ENCODE measurements at places on chromosomes 7 and 10. TPM values are rescaled to one million over a fixed set of nuclear protein-coding genes. Genes with fewer than 3 reads are reported as not detected.

DNA sequence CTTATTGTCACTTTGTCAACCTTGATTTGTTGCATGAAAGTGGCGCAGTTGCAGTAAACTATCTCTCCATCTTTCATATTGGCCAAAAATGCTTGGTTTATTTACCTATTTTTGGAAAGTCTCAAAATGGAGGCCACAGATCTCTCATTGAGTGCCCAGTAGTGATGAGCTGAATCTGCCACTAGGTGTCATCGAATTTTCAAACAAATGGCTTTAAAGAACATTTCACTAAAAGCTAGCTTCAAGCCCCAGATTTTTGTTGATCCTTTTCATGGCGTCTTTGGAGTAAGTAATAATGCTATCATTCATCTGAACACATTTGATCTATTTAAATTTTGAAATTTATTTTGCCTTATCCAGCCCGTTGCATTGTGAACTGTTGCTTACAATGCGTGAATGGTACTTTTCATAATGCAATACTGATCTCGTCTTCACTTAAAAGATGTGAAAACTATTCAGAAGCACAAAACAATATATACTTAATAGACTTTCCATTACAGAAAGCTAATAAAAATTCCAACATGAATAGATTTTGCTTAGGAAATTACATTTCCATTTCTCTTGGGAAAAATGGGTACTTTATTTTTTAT is 236.2 kb downstream of the DNAJB9 start:
- DNase-seq: peak; percentile 10

GRCh38 chr7:7109934-7110333 is 72.4 kb upstream of the C1GALT1 start:
- DNase-seq: no peak

Gene SH2B2
- 5.6 TPM for total RNA-seq

- no peak for DNase-seq
These were observed 1.6 kb downstream of the PWWP2B start for GRCh38 chr10:132398566-132398991.

GRCh38 chr10:112732277-112732921 is 217.6 kb upstream of the TCF7L2 start:
- DNase-seq: peak; percentile 45

Gene AGAP9
- total RNA-seq: 6.5 TPM

- DNase-seq: no peak
These were observed 11.8 kb upstream of the INSIG1 start for GRCh38 chr7:155285833-155286232.

Gene APBB1IP
- not detected for total RNA-seq

DNA sequence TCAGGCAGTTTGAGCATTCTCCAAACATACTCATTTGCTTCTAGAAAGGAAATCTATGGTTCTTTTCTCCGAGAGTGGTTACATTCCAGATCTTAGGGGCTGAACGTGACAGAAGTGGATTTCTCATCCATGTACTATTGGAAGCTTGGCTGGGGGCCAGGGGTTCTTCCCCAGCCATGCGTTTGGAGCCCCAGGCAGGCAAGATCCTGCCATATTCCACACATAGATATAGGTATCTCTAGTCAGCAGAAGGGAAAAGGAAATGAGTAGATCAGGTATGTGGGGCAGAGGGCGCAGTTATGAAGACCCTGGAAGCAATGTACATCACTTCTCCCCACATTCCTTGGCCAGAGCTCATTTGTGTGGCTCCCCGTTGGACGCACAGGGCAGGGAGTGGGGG is 299.8 kb downstream of the CCDC3 start:
- no peak for DNase-seq

Gene GLI3
- 22.1 TPM for total RNA-seq

DNA sequence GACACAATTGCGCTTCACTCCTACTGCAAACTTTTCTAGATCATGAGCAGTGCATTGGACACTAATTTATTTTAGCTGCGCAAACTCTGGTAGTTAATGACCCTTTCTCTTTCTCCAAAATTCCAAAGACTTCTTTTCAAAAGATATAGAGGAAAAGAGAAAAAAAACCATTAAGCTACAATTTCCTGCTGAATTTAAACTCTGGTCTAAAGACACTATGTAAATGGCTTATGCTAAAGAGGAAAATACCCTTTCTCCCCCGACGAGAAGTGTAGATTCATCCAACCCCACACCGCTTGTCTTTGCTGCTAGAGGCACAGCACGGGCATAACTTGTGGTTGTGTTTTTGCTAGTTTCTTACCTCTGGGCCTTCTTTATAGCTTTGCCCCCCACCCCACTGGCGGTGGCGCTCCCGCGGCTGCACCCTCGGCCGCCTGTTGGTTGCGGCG is 84.1 kb downstream of the SNX10 start:
- no peak for DNase-seq

DNA sequence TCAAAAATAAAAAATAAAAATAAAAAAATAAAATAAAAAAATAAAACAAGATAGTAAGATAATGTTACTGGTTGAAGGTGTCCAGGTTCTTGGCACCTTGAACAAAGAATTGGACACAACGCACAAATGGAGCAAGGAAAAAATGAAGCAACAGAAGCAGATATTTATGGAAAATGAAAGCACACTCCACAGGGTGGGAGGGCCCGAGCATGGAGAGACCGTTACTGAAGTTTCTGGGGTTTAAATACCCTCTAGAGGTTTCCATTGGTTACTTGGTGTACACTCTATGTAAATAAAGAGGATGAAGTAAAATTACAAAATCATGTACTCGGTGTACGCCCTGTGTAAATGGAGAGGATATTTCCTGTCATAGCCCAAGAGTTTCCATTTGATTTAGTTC is 15.7 kb upstream of the PFKP start:
- no peak for DNase-seq

Gene TTYH3
- 264 TPM for total RNA-seq

- no peak for DNase-seq
These were observed 47.4 kb downstream of the PRPF18 start for GRCh38 chr10:13634207-13634606.

Gene ACTA2
- 345 TPM for total RNA-seq
